ENCODE measurements at places on chromosomes 1 and 21.

DNA sequence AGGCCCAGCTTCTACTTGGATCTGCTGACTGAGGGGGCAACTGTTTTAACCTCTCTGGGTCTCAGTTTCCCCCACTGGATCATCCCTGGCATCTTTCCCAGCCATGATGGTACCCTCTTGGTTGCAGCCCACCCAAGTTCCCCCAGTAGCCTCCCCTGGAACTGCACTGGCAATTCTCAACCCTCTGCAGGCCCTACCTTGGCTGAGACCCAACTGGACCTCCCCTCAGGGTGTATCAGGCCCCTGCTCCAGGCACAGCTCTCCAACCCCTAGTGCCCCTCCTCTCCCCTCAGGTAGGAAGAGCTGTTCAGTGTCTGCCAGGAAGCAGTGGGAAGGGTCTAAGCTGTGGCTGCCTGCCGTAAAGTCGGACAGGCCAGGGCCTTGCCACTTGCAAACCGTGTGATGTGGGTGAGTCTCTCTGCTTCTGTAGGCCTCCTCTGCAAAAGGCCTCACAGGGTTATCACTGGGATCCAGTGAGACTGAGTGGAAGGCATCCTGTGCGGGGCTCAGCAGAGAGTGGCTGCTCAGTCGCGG lies 32.1 kb downstream of the RHBG start:
- DNase-seq: no peak

- no peak for DNase-seq
Measured at GRCh38 chr1:189500778-189501177, 976.9 kb downstream of the BRINP3 start.

- no peak for DNase-seq
Measured at GRCh38 chr1:112169517-112169916, 180.0 kb upstream of the KCND3 start.

DNA sequence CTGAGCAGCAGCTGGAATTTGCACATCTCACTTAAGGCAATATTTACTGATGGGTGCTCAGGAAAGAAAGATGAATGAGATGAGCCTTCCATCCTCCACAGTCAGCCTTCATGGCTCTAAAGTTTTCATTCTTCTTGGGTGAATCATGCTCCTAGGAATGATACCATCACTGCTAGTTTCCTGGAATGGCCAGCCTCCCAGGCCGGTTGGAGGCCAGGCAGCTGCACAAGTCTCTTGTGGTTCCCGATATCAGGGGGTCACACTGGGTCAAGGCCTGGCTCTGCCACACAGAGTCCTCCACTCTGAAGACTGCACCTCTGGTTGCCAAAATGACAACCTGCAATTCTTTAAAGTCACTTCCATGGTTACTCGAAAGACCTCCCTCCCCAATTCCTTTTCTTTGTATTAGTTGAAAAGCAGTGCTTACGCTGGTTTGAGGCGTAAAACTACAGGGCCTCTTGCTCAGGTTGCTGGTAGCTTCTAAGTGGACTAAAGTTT lies 46.2 kb upstream of the PALMD start:
- DNase-seq: no peak

DNA sequence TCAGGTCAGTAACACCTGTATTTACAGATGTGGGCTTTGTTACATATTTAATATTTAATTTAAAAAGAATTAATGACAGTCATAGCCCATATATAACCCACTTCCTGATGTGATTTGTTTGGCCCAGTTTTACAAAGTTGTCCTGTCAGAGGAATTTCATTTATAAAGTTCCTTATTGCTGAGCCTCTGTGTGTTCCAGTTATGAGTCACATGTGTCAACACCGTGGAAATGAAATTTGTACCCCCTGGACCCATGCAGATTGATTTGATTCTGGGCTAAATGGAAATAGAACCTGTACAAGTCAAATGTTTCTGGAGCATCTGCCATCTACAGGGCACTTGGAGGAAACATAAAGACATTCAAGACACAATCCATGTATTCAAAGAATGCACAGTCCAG lies 149.2 kb downstream of the CACNA1E start:
- DNase-seq: no peak

DNA sequence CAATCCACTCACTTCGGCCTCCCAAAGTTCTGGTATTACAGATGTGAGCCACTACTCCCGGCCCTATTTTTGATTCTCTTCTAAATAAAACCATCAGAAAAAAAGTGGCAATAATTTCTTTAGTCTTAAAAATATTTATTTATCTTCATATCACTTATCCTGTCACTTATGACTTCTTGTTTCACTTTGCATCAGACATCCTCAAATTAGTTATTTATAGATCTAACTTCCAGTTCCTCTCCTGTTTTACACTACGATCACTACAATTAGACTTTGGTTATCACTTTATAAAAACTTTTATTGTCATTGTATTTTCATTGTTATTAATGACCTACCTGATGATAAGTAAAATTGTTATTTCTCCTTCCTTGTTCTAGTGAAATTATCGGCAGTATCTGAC lies 783.4 kb upstream of the BRINP3 start:
- no peak for DNase-seq

DNA sequence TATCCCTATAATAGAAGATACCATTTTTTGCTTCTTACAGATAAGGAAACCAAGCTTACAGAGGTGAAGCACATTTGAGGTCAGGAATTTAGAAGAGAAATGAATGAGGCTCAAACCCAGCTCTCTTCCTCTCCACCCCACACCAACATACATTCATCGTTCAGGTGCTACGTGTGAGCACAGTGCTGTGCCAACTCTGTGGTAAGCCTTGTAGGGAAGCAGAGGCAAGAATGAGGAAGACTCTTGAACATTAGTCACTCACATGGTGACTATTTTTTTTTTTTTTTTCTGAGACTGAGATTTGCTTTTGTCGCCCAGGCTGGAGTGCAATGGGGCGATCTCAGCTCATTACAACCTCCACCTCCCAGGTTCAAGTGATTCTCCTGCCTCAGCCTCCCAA lies 314.0 kb downstream of the NTNG1 start:
- DNase-seq: no peak

GRCh38 chr1:27832762-27833161 lies 2.2 kb downstream of the PPP1R8 start:
- no peak for DNase-seq

DNA sequence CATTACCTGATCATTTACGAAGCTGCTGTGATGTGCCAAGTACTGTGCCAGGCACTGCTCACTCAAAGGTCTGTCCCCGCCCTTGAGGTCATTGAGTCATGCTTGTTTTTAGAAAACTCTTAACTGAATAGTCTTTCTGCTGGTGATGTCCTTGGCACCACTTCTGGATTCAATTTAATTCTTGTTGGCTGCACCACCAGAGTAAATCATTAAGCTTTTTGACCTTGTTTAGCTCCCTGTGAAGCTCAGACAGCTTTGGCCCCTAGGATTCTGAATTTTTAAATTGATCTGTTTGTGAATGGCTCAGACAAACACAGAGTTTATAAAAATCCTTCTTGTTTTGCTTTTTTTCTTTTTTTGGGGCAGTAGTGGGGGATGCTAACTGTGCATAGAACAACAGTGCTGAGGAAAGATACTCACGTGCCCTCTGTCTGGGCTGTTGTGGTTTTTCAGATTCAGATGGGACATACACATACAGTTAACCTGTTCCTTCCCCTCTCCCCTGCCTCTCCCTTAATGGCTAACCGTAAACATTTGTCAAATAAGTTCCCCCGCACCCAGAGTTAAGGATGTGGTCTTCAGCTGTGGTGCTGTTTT lies 67.6 kb downstream of the MTR start:
- no peak for DNase-seq

DNA sequence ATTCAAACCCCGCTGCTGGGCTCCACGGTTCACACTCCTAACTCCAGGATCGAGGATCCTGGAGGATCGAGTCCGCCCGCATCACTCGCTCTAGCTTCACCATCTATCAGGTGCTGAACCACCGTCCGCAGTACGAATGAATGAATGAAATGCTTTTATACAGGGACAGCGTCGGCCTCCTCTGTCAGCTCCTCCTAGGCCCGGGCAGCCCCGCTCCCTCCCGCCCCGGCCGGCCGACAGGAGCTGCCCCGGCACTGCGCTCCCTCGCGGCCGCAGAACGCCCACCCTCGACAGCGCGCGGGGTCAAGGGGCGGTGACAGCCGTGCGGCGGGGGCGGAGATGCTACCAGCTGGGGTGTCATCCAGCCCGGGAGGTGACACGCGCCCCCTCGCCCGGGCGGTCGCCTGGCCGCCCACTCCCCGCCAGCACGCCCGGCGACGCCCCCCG lies 520 bp downstream of the ZBTB17 start:
- DNase-seq: peak; percentile 68

GRCh38 chr1:11749203-11749689 lies 12.7 kb upstream of the C1orf167 start:
- no peak for DNase-seq

DNA sequence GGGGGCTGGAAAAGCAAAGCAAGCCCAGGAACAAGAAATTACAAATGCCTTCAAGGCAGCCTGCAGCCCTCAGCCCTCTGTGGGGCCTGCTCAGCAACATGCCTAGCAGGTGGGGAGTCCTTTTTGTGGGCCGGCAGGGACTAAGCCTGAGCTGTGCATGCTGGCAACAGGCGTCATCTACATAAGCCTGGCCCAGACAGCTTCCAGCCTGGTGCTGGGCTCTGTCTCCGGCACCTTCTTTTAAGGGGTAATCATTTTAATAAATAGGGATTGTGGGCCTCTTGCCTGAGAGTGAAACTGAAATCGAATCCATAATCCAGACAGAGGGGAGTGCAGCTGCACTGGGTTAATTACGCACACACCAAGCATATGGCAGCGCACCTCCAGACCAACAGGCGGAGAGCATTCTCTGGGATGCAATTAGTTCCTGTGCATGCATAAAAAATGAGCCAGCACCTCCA lies 96.6 kb downstream of the DDX20 start:
- DNase-seq: no peak

DNA sequence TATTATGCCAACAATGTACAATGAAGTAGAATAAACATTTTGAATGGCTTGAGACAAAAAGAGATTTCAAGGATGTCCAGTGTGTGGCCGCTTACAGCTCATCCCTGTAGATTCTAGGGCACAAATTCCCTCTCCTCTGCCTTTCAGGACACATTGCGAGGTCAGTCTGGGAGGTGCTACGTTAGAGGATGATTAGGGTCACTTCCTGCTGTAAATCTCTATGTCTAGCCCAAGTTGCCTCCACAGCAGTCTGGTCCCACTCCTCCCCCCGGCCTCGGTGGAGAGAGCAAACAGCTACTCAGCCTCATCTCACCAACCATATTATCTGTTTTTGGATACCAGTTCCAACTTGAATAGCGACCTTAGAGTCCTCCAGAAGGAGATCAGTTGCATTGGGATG lies 17.0 kb downstream of the KCNJ10 start:
- no peak for DNase-seq

DNA sequence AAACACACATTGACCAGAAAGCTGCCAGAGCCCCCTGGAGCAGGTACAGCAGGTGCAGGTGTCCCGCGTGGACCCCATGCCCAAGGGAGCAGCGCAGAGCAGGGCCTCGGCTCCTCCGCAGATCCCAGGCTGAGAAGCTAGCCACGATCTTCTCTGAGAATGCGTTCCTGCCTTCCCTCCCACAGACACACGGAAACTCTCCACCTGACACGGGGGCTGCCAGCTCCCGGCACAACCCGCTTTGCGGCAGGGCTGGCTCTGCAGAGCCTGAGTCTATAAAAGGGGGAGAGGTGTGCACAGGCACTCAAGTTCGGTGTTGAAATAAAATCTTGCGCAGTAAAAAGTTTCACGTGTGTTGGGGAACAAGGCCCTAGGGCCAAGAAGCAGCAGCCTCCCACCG lies 9.6 kb downstream of the MEGF6 start:
- DNase-seq: no peak

- no peak for DNase-seq
Measured at GRCh38 chr1:11188858-11189451, at the start of gene ANGPTL7. Gene ANGPTL7, plus strand, starts transcription at chr1:11189355. Its CDS starts 225 bp downstream, at chr1:11189580.

GRCh38 chr1:8818325-8818775 lies 910 bp upstream of the RERE start:
- no peak for DNase-seq

DNA sequence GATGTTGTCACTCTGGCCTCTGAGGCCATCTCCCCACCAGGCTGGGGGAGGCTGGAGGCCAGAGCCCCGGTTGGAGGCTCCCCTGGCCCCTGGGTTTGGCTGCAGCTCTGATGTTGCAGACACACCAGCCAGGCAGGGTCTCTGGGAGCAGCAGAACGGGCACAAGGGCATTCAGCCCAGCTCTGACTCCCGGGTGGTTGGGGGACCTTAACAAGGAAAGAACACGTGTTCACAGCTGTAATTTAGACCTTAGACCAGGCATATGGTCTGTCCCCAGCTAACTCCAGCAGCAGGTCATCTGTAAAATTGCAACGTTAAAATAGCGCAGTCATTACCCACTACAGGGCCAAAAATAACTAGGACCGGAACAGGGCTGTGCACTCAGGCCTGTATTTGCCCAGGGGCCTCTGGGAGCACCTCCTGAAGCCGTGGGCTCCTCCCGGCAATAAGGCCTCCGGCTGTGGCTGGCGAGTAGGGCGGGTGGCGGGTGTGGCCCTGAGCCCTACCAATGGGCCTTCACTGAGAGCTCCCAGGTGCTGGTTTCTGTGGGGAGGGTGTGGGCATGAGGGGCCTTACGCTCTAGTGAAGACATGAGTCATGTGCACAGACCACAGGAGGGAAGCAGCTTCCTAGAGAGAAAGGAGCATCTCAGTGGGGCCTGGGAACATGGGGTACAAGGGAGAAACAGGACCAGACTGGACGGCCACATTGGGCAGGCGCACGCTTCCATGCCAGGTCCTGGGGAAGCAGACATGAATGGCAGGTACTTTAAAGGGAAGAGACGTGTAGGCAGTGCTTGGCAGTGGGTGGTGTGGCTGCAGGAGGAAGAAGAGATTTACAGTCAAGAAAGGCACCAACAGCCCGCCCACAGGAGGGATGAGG lies 6.1 kb downstream of the LDLRAP1 start:
- DNase-seq: no peak

DNA sequence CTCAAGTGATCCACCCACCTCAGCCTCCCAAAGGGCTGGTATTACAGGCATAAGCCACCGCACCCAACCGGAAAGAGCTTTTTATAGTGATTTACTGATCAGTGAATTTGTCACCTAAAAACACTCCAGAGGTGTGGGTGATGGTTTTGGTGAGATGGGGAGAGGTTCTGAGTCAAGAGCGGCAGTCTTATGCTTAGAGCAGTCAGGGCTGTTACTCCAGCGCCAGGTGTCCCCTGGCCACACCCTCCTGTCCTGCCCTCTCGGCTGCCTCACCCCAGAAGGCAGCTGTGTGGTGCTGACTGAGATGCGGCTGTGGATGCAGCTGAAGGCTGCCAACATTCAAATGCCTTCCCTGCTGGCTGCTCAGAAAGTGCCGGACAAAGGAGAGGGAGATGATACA lies 94.5 kb upstream of the LPGAT1 start:
- DNase-seq: no peak

- DNase-seq: no peak
Measured at GRCh38 chr1:19220991-19221390, 10.9 kb upstream of the UBR4 start.

DNA sequence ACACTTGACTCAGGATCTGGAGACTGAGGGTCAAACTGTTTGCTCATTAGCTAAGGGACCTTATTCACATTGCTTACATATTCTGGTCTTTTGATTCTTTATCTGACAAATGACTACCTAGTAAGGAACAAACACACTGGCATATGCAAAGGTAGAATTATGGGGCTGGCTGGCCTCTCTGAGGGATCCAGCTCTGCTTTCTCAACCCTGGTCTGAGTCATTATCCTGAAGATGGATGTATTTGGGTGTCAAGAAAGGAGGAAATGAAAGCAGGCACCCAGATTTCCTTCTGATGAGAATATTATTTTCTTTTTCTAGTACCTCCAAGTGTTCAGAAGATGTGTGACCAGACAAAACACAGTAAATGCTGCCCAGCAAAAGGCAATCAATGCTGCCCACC lies 6.0 kb downstream of the SMCP start:
- no peak for DNase-seq

Measured in neural crest cell (in vitro differentiated cells).